ENCODE measurements at places on chromosomes 12 and 14.

GRCh38 chr14:71327691-71328090 lies 420.4 kb downstream of the PCNX1 start:
- no peak for DNase-seq

DNA sequence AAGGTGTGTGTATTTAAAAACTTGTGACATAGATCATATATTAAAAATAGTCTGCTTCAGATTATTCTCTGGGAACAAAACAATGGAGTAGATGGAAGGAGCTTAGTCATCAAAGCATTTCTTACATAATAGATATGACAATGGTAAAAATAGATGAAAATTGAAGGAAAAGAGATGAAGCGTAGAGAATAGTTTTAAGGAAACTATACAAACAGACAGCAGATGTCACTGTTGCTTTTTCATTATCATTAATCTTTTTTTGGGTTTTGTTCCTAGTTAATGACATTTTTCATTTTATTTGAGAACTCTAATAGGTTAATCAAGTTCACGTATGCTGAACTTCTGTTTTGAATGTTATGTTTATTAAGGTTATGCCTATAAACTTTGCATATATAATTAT lies 149.2 kb upstream of the FBXO33 start:
- no peak for DNase-seq

GRCh38 chr14:97543816-97544215 lies 746.6 kb downstream of the VRK1 start:
- DNase-seq: no peak

DNA sequence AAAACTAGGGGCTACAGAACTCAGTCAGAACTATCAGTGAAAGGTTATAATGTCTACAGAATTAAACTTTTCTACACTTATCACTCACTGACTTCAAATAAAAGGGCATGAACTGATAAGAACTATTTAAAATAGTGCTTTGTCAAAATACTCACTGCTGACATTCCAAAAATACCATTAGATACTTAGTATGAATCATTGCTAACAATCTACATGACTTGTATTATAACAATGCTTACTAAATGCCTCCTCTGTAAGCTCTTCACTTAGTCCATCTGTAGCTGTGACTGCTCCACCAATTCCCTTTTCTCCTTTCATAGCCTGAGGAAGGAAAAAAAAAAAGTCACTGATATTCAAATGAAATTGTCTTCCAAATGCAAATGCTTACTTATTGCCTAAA lies 17.0 kb downstream of the NFYB start:
- no peak for DNase-seq

DNA sequence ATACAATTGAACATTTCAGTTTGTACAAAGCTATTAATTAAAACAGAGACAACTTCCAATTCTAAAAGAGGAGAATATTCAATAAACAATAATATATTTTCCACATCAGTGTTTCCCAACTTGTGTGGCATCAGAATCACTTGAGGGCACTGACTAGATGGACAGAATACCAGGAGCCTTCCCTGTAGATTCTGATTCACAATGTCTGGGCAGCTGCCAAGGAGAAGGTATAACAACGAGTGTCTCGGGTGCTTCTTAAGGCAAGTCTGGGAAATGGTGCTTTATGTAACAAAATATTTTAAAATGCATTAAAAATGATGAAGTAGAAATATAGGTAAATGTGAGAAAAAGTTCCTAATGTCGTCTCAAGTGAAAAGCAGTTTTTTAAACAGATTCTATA lies 26.2 kb downstream of the GALC start:
- DNase-seq: no peak

GRCh38 chr14:33186656-33187055 lies 248.0 kb downstream of the NPAS3 start:
- no peak for DNase-seq

- DNase-seq: no peak
Measured at GRCh38 chr14:76326918-76327689, 48.8 kb upstream of the ESRRB start.

GRCh38 chr12:105921872-105922669 lies 216.7 kb downstream of the NUAK1 start:
- no peak for DNase-seq

DNA sequence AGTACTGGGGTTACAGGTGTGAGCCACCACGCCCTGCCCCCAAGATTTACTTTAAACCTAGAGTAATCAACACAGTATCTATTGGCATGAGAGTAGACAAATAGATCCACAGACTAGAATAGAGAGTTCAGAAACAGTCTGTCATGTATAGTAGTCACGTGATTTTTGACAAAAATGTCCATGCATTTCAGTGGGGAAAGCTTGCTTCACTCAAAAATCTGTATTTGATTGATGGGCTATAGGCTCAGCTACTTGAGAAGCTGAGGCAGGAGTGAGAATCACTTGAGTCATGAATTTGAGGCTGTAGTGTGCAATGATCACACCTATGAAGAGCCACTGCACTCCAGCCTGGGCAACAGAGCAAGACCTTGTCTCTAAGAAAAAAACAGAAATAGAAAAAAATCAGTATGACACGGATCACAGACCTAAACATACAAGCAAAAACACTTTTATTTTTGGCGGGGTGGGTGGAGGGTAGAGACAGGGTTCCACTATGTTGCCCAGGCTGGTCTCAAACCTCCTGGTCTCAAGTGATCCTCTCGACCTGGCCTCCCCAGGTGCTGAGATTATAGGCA lies 7.6 kb upstream of the ORAI1 start:
- no peak for DNase-seq

DNA sequence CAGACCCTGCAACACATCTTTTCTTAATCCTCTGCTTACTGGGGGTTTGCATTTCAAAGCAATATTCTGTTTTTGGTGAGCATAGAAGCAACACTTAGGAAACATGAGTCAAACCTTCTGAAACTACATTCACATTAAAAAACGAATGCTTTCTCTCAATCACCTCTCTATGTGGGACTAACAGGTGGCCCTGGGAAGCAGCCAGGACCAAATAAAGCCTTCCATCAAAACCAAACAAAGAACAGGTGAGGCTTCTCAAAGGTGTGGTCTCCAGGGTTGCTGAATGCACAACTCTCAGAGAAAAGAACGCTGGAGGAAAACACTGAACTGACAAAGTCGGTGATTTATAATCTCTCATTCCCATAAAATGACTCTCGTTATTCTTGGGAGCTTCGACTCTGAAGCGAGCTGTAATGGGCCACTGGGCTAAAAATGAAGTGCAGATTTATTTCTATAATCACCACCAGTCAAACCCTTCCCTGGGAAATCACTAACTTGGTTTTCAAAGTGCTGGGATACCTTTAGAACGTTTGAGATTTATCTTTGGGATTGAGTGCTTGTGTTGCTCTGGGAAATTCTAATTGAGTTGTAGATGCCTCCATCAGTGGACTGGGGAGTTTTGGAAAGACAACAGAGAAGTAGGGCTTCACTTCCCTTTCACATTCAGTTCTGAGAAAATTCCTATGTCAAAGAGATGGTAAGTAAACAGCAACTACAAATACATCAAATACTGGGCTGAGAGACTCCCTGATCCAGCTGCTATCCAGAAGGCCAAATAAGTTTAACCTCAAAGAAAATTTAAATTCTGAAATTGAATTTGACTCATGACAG lies 262.0 kb upstream of the TMPO start:
- DNase-seq: no peak

DNA sequence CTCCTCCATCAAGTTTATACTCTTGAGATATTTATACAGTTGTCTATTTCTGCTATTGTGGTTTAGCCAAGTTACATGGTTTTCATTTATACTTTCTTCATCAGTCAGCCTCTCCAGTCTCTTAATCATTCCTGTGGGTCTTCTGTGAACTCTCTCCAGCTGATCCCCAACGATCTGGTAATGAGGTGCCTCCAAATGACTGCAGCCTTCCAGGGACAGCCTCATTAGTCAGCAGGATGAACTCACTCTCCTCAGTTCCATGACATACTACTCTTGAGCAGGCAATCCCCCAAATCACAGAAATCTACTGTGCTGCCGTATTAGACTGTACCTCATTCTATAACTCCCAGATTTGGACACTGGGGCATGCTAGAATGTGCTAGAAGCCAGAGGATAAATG lies 15.3 kb downstream of the AREL1 start:
- no peak for DNase-seq

GRCh38 chr14:29857551-29857950 lies 70.1 kb downstream of the PRKD1 start:
- no peak for DNase-seq

GRCh38 chr12:94648578-94648977 lies 1.8 kb downstream of the TMCC3 start:
- DNase-seq: peak; percentile 9

DNA sequence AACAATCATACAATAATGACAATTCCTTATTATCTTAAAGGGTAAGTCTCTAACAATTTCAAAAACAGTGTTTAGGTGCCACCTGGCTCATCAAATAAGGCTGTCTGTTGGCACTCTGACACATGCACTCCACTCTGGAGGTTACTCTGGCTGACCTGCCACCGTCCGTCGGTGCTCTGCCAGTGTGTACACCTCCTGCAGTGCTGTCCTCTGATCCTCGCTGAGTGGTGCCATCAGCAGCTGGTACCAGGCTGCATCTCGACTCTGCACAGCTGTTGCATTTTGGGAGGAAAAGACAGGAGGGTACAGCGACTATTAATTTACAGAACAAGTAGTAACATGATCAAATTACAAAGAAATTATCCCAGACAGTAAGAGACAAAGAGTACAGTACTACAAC lies 63.9 kb downstream of the IPO8 start:
- no peak for DNase-seq

DNA sequence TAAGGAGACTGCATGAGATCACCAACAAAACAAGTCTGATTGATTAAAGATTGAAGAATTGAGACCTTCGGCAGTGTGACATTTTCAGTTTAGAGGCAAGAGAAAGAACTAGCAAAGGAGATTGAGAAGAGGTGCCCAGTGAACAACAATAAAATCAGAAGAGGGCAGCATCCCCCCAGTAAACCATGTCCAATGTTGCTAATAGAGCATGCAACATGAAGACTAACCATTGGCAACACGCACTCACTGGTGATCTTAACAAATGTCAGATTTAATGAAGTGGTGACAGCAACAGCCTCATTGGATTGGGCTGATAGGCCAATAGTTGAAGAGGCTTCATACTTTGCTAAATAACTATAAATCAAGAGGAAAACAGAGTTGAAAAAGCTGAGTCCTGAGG lies 20.7 kb upstream of the TAS2R14 start:
- DNase-seq: peak; percentile 3

DNA sequence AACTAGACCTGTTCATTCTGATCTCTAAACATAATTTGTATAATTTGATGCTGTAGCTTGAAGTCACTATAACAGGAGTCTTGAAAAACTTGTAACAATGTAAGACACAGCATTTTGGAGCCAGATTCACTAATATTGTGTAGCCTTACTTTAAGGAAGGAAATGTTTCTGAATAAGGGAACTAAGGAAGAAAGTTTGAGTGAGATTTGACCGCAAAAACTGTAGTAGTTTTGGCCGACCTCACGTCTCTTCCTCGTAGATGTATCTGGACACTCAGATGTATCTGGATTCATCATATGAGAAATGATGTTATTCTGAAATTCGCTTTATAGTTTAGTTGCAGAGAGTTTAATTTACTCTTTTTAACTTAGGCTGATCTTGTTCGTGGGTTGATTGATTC lies 13.9 kb upstream of the DNAH10 start:
- no peak for DNase-seq

DNA sequence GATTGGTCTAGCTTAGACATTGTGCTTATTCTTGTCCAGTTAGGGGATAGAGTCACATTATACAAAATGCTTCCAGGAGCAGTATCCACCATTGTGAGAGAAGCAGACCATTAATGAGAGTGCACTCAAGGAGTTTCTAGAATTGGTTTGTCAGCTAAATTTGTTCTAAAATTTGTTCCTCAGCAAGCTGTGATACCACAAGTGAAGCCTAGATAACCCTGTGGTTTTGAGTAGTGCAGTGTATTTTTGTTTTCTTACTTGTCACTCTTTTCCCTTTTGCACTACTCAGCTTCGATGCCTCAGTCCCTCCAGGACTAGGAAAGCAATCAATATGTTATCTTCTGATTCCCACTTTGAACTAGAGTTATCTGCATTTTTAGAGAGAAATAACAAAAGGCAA lies 42.5 kb upstream of the AKAP6 start:
- no peak for DNase-seq

DNA sequence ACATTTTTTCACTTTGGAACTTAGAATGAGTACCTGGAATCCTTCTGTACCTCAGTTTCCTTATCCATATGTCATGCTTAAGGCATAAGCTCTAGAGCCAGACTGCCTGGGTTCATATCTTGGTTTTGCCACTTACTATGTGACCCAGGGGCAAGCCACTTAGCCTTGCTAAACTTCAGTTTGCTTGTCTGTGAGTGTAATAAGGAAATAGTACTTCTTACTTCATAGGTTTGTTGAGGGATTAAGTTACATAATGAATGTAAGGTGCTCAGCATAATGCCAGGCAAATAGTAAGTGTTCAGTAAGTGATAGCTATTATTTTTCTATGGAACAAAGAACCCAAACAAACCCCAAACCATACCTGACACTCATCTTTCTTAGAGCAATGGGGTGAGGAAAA lies 225.1 kb downstream of the BCAT1 start:
- no peak for DNase-seq

DNA sequence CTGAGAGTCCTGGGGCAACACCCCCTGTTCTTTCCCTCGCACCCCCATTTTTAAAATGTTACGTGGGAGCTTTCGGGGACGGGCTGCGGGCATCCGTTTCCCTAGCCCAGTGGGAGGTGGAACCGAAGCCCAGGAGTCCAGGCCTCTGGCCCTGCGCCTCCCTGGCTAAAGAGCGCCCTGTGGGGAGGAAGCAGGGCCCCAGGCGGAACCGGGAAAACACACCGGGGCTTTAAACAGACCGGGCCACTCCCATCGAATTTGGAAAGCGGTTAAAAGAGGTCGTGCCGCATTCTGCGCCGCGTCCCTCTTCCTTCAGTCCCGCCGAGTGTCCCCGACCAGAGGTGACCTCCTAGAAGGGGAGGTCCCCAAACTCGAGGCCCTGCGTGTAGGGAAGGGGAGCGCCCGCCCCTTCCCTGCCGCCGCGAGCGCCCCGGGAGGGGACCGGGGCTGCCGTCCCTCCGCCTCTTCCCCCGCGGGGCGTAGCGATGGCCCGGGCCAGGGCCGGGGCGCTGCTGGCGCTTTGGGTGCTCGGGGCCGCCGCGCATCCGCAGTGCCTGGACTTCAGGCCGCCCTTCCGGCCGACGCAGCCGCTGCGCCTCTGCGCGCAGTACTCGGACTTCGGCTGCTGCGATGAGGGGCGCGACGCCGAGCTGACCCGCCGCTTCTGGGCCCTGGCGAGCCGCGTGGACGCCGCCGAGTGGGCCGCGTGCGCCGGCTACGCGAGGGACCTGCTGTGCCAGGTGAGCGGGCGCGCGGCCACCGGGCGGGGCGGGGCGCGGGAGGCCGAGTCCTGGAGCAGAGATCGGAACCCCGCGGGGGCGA lies at the start of gene HHIPL1:
TSS of gene HHIPL1 (plus strand) at position 407 of the 822 bp plus-strand sequence. CDS start at position 486, 79 bp downstream.
- DNase-seq: no peak
